ENCODE measurements at places on chromosomes 4 and X.

GRCh38 chr4:2062808-2063524 lies 3.8 kb downstream of the NAT8L start:
- peak; percentile 15 for DNase-seq

- DNase-seq, result no peak
These were observed 15.3 kb downstream of the GRIA3 start for GRCh38 chrX:123199338-123199737.

DNA sequence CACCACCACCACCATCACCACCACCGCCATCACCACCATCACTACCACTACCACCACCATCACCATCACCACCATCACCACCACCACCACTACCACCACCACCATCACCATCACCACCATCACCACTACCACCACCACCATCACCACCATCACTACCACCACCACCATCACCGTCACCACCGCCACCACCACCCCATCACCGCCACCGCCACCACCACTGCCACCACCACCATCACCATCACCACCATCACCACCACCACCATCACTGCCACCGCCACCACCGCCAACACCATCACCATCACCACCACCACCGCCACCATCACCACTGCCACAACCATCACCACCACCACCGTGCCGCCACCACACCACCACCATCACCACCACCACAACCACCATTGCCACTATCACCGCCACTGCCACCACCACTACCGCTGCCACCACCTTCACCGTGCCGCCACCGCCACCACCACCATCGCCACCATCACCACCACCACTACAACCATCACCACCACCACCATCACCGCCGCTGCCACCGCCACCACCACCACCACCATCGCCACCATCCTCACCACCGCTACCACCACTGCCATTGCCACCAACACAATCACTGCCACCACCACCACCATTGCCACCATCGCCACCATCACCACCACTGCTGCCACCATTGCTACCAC lies 1511.3 kb upstream of the AGA start:
- DNase-seq, result no peak

DNA sequence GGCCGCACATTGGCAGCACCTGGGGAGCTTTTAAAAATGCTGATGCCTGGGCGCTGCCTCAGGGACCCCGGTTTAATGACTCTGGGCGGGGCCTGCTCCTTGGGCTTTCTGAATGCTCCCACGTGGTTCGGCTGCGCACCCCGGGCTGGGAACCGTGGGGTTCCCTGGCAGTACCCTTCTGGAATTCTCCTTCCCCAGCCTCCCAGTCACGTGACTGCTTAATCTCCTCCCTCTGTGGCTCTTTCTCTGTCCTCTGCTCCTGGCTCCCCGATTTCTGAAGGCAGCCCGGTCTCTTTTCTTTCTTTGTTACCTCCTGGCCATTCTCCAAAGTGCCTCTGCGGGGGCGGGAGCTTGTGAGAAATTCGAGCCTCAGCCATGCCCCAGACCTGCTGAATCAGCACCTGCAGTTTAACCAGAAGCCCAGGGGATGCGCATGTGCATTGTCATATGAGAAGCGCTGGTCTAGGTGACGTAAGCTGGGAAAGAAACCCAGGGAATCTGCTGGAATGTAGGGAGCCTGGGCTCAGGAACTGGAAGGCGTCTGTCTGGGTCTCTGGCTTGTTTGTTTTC lies 16.6 kb downstream of the CLCN4 start:
- no peak for DNase-seq

DNA sequence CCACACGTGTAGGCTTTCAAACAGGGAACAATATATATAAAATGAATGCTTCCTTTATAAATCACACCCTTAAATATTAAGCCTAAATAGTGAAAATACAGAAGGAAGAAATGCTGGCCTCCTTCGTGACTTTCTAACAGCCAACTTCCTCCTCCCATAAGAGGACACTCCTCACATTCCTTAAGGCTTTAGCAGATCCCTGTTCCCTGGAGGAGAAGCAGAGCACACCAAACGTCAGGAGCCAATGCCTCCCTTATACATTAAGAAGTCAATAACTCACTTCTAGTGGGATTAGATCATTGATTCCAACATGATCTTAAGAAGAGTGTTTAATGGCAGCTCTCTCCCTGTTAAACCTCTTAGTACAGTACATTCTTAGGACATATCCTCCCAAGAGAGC lies 108.4 kb upstream of the FAM241A start:
- no peak for DNase-seq

DNA sequence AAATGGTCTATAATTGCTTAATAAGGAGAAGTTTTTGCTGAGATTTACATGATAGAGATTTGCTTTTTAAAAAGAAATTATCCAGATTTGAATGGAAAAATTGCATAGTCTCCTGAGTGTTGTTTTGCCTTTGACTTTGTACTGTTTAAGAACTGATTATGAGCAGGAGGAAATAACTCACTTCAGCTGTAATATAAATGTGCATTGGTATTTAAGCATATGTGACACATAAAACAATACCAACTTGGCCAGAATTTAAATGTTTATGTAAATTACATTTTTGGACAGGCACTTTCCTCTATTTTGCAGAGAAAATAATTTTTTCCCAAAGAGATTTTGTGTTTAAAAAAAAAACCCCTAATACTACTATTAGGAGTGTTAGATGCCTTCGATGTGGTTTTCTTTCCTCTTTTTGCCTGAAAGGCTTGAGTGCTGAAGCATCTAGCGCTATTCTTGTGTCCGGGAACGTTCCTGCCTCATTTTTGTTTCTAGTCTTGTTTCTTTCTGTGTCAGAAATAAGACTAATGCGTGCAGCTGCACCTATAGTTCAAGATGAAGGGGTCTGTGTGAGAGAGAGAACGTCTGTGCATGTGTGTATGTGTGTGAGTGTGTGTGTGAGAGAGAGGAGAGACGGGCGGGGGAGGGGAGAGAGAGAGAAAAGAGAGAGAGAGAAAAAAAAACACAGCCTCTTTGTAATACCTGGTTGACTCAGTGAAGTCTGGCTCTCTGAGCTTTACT lies 60.8 kb downstream of the TBL1X start:
- DNase-seq, result no peak

GRCh38 chr4:42605264-42605663 lies 51.6 kb downstream of the ATP8A1 start:
- DNase-seq, result peak; percentile 23

- DNase-seq, result no peak
These were observed 146.5 kb downstream of the RBM47 start for GRCh38 chr4:40482985-40483647.

DNA sequence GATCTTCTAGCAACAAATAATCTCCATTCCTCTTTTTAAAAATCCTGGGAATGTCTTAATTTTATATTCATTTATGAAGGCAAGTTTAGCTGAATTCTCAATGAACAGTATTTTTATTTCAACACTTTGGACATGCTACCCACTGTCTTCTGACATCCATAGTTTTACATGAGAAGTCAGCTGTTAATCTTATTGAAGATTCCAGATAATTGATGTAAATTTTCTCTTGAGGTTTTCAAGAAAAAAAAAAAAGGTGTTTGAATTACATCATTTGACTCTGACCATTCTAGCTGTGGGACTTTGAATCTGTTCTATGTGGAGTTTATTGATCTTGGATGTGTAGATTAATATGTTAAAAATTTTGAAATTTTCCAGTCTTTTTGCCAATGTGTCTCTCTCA lies 28.0 kb downstream of the PDHA2 start:
- no peak for DNase-seq

DNA sequence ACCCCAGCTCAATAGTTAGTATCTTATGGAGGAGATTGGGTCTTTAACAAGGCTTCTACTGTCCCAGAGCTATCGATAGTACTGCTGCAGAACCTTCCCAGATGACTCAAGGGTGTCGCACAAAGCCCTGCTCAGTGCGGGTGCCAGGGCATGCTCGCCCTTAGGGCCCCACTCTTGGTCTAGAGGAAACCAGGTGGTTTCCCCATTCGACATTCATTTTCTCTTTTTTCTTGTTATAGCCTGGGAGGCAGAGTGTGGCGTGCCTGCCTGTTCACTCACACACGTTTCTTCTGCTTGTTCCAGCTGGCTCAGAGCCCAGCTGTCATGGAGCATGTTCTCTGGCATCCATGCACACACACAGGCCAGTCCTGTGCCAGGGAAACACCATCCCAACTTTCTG lies 144.5 kb downstream of the SMIM20 start:
- peak; percentile 40 for DNase-seq

DNA sequence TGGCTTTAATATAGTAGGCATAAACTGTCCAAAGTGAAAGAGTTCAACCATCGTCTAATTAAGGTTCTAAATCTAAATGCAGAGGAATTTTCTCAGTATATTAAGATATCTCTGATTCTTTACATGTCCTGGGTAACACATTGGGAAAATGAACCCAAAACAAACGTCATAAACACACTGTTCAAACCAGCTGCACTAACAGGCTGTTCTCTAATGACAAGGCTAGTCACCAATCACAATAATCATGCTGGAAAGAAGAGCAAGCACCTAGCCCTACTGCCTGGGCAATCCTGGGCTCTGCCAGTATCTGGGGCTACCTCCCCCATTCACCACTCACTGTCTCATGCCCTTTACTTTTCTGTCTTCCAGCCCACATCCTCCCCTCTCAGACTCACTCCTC lies 107.9 kb downstream of the EFHC2 start:
- DNase-seq, result no peak

- no peak for DNase-seq
These were observed 63.0 kb upstream of the FAM9A start for GRCh38 chrX:8864161-8864560.

DNA sequence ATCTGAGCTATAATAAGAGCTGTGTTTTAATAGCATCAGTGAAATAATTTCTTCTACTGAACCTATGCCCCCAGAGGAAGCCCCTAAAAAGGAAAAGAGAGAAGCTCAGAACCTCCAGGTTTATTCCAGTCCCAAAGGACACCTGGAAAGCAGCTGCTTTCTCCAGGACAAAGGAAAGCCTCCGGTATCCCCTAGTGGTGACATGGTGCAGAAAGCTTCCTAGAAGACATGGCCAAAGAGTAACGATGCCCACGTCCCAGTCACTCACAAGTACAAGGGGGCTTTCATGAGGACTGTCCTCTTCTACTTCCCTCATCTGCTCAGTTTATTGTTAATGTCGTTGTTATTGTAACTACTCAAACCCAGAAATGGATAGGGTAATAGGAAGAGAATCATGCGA lies 343.9 kb downstream of the UNC5C start:
- DNase-seq, result no peak

GRCh38 chr4:35216636-35217035 lies 1027.7 kb downstream of the ARAP2 start:
- DNase-seq, result no peak

DNA sequence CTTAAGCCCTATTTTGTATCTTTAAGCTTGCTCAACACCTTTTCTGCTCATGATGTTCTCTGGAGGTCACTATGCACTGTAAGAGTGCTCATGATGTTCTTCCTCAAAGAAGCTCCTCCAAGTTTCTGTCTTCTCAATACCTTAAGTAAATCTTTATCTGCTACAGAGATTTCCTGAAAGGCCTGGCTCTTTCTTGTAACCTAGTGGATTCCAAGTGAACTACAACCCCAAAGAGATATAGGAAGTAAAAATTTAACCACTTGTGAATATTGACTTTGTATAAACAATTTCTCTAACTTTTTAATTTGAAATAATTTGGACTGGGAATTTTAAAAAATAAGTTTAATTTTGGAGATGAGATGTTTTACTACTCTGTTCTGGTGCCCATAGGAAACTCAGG lies 39.3 kb upstream of the XK start:
- DNase-seq, result no peak

DNA sequence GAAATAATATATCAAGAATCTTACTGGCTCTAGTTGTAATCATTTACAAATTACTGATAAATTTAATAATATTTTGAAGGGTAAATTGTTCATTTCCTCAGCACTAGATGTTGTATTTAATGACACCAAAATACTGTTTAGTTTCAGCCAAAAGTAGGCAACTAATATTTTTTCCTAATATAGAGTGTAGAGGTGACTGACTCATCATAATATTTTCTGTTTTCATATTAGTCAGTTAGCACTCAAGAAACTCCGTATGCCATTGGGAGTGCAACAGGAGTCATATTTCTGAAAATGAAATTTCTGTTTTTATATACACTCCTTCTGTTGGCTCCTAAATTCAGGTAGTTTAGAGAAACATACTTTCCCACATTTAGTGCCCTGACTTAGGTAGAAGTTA lies 36.6 kb upstream of the PTPN13 start:
- no peak for DNase-seq

- no peak for DNase-seq
These were observed 29.1 kb downstream of the UCHL1 start for GRCh38 chr4:41285864-41286235.

DNA sequence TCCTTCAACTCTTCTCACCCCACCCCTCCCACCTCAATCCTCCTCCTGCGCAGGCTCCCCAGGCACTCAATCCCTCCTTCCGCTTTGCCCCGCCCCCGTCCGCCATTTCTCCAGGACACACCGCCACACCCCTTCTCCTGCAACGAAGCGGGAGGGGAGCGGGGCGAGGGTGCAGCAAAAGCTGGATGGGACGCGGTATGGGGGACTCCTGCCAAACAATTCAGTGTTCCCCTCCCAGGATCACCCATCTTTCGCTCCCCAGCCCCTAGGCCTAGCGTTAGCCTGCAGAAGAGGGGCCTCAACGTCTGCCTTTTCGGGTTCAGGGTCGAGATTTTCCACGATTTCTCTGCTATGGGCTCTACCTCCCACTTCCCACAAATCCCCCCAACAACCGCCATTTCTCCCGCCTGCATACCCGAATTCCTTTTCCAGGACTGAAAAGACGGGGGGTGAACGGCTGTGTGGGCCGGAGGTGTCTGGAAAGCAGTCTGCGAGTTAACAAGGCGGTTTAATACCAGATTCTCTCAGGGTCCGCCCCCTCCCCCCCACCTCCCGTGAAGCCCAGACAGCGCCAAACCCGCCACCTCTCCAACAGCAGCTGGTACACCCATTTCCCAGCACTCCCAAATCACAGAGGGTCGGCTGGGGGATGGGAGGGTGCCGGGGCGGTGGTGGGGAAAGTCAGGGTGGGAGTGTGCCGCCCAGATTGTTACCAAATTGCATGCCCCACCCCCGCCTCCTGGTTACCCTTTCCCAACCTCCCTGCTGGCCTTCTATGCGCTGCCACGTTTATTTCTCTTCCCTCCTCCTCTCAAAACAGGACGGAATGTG lies 774 bp downstream of the ARMCX2 start:
- peak; percentile 82 for DNase-seq

DNA sequence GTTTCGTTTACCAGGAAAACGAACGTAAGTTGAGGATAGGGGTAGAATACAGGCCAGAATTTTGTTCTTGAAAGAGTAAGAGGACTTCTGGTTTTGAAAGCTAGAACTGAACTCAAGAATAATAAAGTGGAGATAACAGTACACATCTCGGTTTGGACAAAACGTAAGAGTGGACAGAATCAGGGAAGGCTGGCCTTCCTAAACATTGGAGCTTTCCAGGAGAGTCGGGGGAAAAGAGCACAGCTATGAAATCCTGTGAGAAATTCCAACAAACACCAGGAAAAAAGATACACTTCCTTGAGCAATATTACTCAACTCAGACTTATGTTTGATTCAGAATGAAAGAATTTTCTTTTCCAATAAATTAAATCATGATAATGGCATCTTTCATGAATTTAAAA lies 1.2 kb downstream of the CTSO start:
- DNase-seq, result no peak

All from left ventricle myocardium superior (tissue), 1 donor.